Activated CD8-positive, alpha-beta memory T cell treated with anti-CD3 and anti-CD28 coated beads, Interleukin-2, amount 10 ng/mL, durations not matched to agents 7 days and 5 days (primary cell): ENCODE measurements at places on chromosomes 5 and 9.

GRCh38 chr5:17203329-17204132 lies 13.9 kb upstream of the BASP1 start:
- no peak for DNase-seq

DNA sequence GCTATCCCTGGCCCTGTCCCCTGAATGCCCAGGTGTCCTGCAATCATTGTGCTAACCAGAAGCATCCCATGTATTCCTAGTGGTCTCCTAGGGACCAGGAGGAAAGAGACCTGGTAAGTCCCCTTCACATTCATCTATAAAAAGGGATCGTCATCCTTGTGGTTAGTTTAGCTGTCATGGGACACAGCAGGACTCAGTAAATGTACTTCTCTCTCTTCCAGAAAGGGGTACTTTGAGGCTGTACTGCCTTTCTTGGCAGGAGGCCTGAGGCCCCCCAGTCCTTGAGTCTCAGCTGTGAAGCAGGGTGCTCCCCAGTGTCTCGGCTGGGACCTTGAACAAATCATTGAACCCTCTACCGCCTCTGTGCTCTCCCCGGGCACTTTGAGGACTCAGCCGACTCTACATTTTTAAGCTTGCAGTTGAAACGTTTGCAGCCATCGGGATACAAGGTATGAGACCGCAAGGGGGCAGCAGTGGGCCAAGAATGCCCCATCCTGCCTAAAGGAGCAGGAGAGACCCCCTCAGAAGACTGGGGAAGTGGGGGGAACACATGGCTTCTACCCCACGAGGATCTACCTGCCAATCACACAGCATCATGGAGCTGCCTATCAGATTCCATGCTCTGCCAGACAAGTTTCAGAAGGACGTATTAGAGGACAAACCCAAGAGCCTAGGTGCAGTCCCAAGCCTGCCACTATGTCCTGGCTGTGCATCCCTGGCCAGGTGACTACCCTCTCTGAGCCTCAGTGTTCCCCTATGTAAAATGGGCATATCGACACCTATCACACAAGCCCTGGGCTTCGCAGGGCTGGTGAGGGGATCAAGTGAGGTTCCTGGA lies 2.4 kb upstream of the PHYKPL start:
- DNase-seq: peak; percentile 90

- DNase-seq: no peak
Observed at GRCh38 chr5:115557667-115558387, 13.3 kb upstream of the FEM1C start.

- DNase-seq: no peak
Observed at GRCh38 chr9:94948567-94949235, 222.2 kb downstream of the AOPEP start.

DNA sequence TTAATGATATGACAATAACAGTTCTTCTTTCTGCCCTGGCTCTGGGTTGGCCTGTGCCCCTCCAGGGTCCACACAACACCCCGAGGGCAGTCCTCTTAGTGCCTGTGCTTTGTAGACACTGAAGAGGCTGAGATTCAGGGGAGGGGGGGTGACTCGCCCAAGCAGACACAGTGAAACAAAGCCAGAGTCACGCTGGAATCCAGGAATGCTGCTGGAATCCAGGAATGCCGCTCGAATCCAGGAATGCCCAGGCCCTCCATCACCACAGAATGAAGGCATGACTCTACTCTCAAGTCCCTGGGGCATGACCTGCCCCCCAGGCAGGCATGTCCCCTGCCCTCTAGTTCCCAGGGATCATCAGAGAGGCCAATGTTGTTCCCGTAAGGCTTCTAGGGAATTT lies 73.1 kb downstream of the LRSAM1 start:
- no peak for DNase-seq
